HEK293T (cell line): ENCODE measurements at places on chromosomes 11 and 22.

DNA sequence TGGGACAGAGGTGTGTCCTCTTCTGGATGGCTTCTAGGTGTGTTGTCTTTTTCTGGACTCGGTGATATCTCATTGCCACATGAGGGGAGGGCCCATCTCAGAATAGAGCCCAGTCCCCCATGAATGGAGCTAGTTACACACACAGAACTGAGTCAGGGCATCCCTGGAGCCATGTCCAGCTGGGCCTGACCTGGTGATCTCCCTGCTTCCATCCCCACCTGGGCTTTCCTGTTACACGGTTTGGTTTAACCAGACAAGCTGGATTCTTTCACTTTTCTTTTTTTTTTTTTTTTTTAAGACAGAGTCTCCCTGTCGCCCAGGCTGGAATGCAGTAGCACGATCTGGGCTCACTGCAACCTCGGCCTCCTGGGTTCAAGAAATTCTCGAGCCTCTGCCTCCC, 6.1 kb upstream of the A4GALT start:
- DNase-seq, result no peak

DNA sequence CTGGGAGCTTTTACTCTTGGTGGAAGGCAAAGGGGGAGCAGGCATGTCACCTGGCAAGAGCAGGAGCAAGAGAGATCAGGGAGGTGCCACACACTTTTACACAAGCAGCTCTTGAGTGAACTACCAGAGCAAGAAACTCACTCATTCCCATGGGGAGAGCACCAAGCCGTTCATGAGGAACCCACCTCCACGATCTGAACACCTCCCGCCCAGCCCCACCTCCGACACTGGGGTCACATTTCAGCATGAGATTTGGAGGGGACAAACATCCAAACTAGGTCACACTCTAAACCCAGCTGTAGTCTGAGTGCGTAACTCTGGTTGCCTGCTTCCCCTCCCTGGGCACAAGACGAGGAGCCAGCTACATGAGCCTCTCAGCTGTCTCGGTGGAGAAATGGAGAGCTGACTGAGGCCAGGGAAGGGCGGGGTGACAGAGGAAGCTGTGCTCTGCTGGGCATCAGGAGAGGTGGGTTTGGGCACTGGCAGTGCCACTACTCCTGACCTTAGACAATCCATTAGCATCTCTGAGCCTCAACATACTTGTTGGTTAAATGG, 134.6 kb downstream of the PKNOX2 start:
- no peak for DNase-seq

DNA sequence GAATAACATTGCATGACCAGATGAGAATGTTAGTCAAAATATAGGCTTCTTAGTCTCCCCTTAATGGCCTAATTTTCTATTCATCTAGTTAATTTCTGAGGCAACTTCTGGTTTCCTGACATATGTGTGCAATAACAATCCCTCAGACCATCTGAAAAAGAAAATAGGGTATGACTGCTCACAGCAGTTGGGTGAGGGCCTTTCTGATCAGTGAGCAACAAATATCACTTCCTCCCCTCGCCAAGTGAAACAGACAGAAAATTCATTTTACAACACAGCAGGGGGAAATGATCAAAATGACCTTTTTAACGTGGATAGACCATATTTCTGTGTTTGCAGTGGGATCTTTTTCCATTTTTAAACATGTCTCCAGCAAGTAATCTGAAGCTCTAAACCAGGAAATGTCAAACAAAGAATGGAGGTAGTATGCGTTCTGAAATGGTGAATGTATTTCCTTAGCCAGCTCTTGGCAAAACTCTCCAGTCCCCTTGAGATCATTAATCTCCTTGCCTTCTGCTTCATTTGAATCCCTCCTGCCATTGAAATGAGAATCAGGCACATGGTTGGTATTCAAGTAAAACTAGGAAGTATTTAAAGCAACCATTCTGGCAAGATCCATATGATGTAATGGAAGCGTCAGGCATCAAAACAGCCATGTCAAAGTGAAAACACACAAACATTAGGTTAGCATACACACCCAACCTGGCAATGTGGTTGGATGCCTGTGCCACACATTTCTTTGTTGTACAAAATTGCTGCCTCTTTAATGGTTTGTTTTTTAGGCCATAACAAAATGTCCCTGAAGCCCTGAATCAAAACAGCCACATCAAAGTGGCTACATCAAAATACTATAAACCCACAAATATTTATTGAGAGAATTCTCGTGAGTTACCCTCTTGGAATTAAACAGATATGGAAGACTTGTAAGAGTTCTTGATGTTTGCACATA, 100.1 kb downstream of the SLC1A2 start:
- DNase-seq, result no peak

DNA sequence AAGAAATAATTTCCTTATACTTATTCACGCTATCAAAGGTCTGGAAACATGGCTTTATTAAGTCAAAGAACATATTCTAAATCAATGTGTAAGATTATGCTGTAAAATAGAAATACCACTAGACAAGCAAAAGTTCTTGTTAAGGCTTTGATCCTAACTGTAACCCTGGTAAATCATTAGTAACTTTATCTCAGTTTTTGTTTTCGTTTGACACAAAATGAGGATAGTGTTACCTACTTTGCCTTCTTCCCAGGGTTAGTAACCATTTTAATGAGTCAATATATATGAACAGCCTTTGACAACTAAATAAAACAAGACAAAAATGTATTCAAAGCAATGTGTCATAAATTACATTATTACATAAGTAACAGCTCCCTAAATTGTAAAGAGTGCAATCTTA, 1336.3 kb downstream of the FAM181B start:
- DNase-seq, result no peak

DNA sequence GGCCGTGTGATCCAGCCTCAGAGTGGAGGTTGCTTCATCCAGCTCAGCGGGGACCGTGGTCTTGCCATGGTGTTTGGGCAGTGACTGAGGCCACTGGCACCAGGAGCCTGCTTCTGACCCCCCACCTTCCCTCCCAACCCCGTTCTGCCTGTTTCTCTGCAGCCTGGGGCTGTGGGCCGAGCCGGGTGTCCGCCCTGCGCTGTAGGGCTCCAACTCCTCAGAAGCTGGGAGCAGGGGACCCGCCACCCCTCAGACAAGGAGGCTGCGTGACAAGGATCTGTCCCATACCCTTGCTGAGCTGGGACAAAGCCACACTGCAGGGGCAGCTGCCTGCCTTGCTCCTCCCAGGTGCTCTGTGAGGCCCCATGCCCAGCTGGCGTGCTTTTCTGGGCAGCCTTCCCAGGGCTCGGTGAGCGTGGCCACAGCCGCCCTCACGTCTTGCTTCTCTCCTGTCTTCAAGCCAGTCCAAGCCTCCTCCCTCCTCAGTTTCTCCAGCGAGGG, 11.7 kb upstream of the ARFGAP3 start:
- no peak for DNase-seq

DNA sequence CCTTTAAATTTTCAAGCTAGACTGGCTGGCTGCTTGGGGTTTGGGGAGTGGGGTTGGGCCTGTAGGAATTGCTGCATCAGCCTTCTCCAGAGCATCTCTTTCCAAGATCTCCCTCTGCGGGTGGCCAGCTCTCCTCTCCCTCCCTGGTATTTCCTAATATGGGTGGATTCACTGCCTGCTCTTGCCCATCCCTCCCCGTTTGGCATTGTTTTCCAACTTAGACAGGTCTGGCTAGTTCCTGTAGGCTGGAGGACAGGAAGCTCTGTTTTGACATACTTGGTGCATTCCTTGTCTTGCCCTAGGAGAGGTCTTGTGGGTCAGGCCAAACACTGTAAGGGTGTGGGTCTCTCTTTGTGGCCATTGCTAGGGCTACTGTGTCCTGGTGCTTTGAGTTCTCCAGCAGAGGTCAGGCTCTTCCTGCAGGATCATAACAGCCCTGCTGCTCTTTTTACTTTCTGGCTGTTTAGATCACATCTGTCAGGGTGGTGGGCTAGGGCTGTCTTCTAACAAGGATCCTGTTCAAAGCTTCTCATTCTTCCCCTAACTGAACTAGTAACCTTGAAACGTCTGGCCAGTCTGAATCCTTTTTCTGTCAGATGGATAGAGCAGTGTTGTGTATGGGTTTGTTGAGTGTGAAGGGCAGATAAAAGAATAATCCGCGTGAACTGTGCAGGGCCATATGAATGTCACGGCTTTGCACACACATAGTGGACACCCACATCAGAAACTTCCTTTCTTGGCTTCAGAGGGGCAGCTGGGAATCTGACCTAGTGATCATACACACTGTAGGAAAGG, 18.3 kb upstream of the MICALL1 start:
- DNase-seq, result no peak
